Astrocyte of the spinal cord (primary cell): ENCODE measurements at places on chromosomes 3 and 15.

DNA sequence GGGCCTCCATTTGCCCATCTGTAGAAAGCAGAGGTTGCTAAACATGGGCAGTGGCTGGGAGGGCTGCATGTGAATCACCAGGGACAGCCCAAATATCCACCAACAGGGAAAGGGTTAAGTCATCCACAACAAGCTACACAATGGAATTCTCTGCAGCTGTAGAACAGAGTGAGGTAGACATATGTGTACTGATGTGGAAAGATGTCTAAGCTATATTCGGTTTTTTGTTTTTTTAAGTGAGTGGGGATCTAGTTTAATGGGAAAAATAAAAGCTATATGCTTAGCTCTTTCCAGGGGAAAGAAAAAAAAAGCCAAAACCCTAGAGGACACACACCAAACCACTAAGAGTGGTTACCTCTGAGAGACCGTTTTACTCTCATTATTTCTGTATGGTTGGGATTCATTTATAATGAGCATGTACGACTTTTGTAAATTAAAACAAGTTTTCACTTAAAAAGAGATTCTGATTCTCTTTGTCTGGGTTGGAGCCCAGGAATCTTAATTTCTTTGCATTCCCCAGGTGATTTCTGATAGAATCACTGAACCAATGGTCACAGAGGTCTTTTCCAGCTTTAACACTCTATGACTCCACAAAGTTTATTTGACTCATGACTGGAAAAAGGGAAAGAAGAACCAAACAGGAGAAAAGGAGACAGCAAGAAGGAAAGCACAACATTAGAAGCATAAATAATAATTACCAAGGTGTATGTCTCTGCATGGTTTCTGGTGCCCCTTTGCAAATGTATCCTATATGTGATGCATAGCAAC, 19.1 kb downstream of the CRABP1 start:
- DNase-seq, result no peak

- DNase-seq, result peak; percentile 91
Observed at GRCh38 chr3:55202326-55202725, 274.5 kb upstream of the LRTM1 start.

GRCh38 chr3:101011136-101011535, 17.9 kb upstream of the ABI3BP start:
- no peak for DNase-seq

- peak; percentile 38 for DNase-seq
Observed at GRCh38 chr15:74345051-74345450, 22.4 kb downstream of the CYP11A1 start.

- no peak for DNase-seq
Observed at GRCh38 chr3:20310629-20311028, 124.6 kb upstream of the SGO1 start.

GRCh38 chr3:195059006-195059350, 212.0 kb downstream of the XXYLT1 start:
- no peak for DNase-seq

- DNase-seq, result peak; percentile 32
Observed at GRCh38 chr15:44468709-44469385, 41.4 kb downstream of the CTDSPL2 start.

- DNase-seq, result no peak
Observed at GRCh38 chr15:43292375-43293078, 25.8 kb upstream of the TGM5 start.

GRCh38 chr3:43885908-43886618, 195.3 kb downstream of the ABHD5 start:
- DNase-seq, result no peak

DNA sequence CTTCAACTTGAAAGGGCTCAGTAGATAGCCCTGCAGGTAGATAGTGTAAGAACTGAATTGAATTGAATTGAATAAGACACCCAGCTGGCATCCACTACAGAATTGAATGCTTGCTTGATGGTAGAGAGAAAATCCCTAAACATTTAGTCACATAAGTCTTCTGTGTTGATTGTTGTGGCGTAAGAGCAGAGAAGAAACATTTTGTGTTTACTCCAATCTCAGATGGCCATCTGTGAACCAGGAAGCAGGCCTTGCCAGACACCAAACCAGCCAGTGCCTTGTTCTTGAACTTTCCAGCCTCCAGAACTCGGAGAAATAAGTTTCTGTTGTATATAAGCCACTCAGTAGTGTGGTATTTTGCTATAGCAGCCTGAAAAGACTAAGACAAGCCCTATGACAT, 43.6 kb downstream of the SST start:
- no peak for DNase-seq

DNA sequence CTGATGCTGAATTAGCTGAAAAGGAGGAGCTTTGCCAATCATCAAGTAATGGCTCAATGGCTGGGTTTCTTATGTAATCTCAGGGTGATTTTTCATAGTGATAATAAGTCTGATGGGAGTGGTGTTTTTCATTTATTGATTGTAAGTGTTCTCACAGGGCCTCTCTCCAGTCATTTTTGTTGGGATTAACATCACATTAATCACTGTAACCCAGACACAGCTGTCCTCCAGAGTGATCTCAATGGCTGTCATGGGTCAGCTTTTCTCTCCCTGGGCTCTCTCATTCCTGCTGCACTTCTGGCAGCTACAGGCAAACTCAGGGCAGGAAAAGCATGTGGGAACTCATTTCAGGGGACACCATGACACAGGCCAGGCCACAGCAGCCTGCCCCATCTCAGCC, 162.9 kb downstream of the LRTM1 start:
- DNase-seq, result no peak

GRCh38 chr15:49370782-49371181, 52.3 kb upstream of the FGF7 start:
- DNase-seq, result peak; percentile 17

DNA sequence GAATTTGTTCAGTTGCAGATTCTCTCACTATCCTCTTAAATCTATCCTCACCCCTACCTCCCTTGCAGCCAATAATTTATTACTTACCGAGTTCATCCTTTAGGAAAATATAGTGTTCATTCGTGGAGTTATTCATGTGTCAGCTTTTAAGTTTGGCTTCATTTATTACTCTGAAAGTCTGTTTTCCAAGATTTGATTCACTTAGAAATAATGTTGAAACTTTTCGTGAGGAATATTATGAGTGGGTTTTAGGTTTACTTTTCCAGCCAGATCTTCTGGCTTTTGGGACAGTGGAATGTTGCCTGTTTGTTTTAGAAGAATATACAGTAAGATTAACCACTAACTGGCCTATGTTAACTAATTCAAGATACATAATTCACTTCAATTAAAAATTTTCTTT, 161.0 kb upstream of the CGNL1 start:
- DNase-seq, result no peak

DNA sequence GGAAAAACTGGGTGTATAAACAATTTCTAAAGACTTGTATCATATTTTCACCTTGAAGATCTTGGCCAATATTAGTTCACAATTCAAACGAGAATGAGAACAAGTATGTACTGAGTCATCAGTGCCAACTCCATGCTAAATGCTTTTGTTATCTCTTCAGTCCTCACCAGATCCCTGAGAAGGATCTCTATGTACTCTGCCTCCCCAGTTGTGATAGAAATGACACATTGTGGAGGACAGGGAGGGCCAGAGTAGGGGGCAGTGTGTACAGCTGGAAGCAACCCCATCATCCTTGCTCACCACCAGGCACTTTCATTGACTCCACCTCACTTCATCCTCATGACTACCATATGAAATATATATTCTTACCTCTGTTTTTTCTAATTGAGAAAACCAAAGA, 353.7 kb upstream of the SOX2 start:
- DNase-seq, result no peak

DNA sequence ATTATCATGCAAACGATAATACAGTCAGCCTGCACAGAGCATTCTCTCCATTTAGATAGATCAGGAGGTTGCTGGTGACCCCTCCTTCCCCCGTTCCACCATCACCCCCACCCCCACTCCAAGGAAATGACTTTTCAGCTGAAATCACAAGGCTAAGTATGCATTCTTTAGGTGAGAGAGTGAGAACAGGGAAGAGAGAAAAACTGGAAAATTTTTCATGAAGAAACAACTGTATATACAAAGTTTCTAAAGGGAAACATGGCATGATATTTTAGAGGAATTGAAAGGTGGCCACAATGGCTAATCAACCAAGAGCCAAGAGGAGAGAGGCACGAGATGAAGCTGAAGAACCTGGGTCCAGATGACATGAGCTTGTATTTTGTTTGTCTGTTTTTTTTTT, 22.2 kb downstream of the BCL2A1 start:
- no peak for DNase-seq

- no peak for DNase-seq
Observed at GRCh38 chr15:37058316-37058985, 41.9 kb downstream of the MEIS2 start.

DNA sequence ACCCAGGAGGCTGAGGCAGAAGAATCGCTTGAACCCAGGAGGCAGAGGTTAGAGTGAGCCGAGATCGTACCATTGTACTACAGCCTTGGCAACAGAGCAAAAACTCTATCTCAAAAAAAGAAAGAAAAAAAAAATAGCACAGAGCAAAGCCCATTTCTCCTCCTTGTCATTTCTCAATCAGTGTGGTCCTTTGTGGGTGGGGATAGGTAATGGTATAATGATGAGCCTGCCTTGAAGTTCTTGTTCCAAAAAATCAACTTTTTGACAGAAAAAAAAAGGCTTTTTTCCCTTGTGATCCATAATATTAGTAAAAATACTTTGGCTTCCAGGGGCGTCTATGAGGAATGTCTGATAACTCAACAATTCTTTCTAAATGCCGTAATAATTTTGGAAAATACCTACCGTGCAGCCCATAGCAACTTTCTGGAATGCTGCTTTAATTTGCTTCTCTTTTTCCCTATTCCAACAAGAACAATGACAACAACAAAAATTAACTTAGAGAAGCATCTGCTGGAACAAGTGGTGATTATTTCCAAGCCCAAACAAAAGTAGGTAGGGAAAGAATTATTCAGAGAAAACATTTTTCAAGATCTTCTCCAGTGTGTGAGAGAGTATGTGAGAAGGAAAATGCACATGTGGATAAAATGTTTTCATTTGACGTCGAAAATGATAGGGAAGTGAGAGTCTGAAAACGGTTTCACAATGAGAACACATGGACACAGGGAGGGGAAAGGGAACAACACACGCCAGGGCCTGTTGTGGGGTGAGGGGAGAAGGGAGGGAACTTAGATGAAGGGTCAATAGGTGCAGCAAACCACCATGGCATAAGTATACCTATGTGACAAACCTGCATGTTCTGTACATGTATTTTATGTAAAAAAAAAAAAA, 337.8 kb downstream of the RBMS3 start:
- no peak for DNase-seq

- no peak for DNase-seq
Observed at GRCh38 chr15:58918239-58918638, 15.2 kb downstream of the SLTM start.

- no peak for DNase-seq
Observed at GRCh38 chr3:128559486-128560225, 66.7 kb upstream of the GATA2 start.

- no peak for DNase-seq
Observed at GRCh38 chr3:25834346-25834745, 44.5 kb downstream of the OXSM start.

- DNase-seq, result peak; percentile 68
Observed at GRCh38 chr3:111963424-111963823, 15.4 kb upstream of the ABHD10 start.
